NT2/D1 (cell line): ENCODE measurements at places on chromosomes 1 and 21.

DNA sequence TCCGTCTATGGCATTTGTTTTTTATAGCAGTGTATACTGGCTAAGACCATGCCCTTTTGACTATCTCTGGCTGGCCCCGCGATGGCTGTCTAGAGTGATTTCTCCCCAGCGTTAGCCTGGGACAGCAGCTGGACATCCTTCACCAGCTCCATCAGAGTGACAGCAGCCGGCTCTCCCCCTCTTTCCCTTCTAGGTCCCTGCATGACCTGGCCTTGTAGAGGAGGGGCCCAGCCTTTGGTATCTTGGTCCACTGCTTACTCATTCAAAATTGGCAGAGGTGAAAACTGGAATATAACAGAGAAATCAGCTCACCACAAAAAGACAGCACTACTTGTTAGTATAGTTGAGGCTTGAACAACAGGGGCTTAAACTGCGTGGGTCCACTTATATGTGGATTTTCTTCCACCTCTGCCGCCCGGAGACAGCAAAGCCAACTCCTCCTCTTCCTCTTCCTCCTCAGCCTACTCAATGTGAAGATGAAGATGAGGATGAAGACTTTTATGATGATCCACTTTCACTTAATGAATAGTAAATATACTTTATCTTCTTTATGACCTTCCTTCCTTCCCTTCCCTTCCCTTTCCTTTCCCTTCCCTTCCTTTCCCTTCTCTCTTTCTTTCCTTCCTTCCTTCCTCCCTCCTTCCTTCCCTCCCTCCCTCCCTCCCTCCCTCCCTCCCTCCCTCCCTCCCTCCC is 29.4 kb upstream of the B3GALNT2 start:
- no peak for DNase-seq

GRCh38 chr1:25737130-25737529 is 62.9 kb upstream of the SELENON start:
- DNase-seq = no peak

DNA sequence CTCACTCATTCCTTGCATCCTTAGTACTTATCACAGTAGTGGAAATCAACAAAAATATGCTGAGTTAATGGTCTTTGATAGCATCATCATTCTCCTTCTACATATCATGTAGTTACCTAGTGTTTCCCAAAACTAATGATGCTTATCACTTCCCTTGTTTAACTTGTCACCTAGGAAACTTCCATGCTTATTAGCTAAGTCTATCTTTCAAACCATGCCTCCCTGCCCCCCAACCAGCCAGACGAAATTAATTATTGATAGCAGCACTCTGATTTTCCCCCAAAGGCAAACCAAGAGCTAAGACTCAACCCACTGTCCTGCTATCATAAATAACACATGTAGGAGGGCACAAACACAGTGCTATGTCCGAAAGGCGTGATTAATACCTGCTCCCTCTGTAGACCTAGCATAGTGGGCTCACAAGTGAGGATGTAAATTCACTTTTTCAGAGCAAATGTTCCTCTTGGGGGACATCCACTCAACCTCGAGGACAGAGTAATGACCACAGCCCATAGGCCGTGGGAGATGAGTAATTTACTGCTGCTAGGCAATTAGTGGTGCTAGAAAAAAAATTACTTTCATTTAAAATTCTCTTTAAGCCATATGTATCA is 25.8 kb upstream of the LPAR3 start:
- DNase-seq = no peak

- DNase-seq = no peak
These were observed 1.5 kb downstream of the S100PBP start for GRCh38 chr1:32818804-32819541.

GRCh38 chr1:175124861-175125260 is 57.2 kb downstream of the TNN start:
- DNase-seq = no peak

DNA sequence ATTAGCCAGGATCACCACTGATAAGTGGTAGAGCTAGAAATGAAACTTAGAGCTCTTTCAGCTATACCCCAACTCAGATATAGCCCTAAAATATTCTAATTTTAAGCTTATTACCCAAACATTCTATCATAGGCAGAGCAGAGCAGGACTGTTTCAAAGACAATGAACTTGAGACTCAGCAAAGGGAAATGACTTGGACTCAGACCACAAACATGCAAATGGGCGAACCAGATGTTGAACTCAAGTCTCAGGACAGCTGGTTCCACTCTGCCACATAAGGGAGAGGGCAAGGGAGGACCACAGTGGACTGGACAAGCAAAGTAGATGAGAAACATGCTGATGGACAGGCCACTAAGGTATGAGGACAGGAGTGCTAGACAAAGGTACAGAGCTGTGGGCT is 315.3 kb downstream of the OMA1 start:
- no peak for DNase-seq

DNA sequence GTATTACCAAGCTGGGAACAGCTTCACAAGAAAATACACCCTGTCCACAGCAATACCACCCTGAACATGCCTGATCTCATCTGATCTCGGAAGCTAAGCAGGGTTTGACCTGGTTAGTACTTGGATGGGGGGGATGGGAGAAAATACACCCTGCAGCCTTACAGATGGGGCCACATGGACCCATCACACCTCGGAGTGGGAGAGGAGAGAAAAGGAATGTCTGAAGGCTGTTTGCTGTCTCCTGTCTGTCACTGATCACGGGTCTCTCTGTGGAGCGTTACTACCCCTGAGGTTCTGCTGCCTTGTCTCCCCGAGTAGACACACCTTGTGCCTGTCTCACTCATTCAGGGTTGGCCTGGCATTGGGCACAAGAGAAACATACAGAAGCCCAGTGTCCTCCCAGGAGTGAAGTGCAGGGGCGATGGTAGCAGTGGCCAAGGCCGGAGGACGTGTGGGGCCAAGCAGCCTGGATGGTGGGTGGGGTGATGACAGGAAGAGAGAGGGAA is 48.0 kb downstream of the TEX35 start:
- no peak for DNase-seq

GRCh38 chr1:108512239-108513043 is 47.5 kb upstream of the EEIG2 start:
- peak; percentile 25 for DNase-seq

DNA sequence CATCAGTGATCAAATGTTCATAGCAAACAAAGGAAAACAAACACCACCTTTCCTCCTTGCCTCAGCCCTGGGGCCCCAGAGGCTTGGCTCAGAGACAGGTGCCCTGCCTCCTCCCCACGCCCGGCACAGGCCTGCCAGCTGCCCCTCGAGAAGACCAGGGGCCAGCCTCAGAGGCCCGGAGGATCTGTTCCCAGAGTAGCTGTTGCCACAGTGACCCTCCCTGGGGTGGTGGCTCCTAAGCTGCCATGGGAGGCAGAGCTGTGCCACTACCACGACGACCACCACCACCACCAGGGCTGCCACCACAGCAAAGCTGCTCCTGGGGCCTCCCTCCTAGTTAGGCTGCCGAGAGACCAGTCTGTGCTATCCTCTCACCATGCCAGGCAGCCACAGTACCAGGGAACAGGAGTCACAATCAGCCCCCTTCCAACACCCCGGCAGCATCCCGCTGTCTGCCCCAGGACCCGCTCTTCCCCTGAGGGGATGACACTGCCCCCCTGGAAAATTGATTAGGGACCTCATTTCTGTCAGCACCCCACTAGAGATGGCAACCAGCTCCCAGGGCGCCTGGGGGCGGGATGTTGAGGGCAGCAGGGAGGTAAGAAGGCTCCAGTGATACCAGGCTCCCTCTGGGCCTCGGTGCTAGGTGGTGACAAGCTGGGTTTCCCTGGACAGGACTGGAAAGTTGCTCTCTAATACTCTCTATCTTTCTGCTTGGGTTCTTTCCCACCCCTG is 30.5 kb downstream of the KCNC4 start:
- no peak for DNase-seq

- DNase-seq = no peak
These were observed 1.3 kb upstream of the IL19 start for GRCh38 chr1:206769304-206769731.
